ENCODE measurements at places on chromosomes 3 and 15.

DNA sequence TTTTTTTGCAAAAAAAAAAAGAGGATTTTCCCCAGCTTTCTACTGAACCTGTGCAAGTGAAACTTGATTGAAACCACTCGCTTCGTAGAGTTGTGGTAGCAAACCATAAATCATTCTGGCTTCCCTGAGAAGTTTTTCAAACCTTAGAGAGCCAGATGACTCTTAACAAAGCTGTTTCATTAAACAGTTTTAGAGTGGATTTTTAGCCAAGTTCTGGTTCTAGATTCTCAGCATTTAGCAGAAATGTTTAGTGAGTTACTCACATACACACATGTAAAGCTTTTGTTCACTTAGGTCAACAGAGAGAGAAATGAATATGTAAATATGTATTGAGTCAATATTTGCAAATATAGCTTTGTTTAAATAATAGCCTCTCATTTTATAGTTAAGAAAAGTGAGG, 18.1 kb upstream of the CCR9 start:
- no peak for DNase-seq

DNA sequence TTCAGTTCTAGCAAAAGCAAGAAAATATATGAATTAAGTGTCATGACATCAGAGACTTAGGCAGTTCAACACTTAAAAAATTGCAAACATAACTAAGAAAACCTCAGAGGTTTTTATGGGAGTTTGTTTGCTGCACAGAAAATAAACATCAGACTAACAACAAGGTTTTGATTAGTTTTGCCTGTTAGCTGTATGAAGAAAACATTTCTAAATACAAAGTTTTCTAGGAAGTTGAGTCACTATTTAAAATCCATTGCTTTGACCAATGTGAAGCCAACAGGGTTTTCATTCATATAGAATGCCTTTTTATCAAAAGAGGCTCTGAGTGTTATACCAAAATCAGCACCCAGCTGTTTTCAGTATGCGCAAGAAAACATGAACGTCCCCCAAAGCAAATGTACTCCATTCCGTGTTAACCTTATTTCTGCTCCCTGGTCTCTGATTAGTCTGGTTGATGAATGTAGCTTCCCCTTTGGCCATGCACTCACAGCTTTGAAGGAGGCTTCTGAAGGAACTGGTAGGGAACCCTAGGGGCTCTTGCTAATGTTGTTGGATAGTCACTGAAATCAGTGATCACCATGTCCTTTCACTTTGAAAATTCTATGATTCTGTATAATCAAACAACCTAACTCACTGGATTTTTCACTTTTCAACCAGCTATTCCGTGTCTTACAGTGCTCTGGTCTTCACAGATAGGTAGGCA, 89.6 kb upstream of the TSEN2 start:
- DNase-seq, result no peak

GRCh38 chr3:37499061-37499785, 324.8 kb upstream of the LRRFIP2 start:
- no peak for DNase-seq

GRCh38 chr3:117644203-117644602, 934.6 kb downstream of the TUSC7 start:
- DNase-seq, result no peak

- DNase-seq, result no peak
Observed at GRCh38 chr3:136544532-136544931, 207.6 kb downstream of the STAG1 start.

All from NCI-H446 treated with DMSO at 0.1 percent for 48 hours (cell line).